ENCODE measurements at places on chromosomes 2 and 18.

DNA sequence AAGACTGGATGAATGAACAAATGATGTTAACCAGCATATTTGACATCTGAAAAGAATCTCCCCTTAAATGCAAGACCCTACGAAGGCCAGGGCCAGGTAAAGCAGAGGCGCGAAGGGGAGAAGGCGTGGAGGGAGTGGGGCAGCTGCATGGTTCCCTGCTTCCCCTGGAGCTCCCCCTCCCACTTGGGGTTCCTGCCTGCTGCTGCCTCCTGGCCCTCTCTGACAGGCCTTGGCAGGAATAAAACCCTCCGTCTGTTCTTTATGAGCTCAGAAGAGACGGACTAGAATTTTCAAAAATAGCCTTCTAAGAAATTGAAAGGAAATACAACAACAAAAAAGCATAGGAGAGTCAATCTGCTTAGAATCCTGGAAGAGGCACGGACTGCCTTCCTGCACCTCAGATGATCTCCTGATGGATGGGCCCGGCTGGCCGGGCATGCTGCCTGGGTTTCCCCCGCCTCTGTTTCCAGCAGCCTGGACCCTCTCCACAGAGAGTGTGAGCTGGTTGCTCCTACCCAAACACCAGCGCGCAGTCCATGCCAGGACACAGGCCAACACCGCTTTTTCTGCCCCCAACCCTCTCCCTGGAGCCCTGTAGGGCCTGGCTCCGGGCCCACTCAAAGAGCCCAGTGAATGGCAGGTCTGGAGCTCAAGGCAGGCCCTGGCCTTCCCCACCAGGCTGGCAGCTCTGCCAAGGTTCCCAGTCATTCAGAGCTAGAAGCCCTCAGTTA lies 23.9 kb downstream of the CFAP65 start:
- peak; percentile 30 for DNase-seq

DNA sequence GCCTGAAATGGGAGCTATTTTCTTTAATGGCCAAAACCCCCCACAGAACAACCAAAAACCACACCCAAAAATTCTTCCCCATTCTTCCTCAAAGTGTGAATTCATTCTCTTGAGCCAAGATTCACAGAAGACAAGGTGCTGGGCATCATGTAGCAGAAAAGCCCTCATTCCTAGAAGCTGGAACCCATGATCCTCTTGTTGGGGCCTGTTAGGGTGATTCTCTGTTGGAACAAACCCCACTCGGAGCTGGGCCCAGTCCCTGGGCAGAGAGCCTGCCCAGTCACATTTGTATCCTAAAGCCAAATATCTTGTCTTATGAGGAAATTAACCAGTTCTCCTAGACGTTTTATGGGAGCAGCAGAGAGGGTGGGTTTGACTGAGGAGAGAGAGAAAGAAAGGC lies 22.8 kb upstream of the VPS4B start:
- no peak for DNase-seq

- no peak for DNase-seq
Observed at GRCh38 chr2:45291296-45291701, 282.0 kb upstream of the SIX2 start.

DNA sequence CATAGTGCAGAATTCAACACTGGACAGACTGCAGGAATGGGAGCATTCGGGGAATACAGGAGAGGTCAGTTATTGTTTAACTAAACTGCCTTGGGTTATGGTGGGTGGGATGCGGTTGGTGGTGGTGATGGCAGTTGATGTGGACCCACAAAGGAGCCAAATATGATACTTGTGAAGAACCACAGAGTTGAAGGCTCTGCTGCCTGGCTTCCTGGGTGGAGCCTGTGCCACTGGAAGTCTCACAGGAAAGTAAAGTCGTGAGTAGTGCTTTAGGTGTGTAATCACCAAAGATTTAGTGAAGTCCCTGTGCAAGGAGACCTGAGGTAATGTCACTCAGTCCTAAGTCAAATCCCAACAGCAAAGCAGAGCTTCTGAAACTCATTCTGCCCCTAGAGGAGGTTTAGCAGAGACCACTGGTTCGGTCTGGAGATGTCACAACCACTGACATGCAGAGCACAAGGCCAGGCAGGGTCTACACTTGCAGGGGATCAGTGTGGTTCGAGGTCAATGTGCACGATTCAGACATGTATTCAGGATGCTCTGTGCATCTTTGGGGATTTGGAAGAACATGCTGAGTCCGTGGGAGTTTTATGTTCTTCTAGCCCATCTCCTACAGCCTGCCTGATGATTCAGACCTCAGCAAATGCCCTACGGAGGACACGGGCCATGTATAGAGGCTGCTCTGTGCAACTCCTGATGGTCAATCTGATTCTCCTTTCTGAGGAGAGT lies 1150.9 kb downstream of the RPIA start:
- DNase-seq, result no peak

DNA sequence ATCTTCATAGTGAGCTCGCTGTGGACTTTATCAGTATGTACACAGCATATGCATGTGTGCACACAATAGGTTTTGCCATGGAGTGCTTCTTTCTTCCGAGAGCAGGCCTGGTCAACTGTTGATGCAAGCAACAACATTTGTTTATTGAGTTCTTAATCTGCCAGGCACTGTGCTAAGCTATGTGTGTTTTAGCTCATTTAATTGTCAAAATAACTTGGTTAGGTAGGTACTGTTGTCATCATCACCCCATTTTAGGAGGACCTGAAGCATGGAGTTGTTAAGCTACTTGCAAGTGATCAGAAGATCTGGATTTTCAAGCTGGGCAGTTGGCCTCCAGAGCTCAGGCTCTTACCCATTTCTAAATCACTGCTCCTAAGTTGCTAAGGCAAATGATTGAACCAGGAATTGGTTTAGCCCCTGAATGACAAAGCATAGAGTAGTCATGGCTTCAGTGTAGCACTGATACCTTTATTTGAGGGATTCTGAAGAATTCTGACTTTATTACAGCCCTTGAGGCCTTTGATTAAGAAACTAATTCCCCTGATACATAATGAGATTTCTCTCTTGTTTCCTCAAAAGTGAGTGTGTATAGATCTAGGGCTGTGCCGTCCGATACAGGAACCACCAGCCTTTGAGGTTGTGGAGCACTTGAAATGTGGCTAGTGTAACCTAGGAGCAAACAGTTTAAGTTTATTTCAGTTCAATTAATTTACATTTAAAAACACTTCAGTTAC lies 132.9 kb downstream of the FMNL2 start:
- DNase-seq, result no peak

GRCh38 chr2:54456612-54457322 lies 640 bp downstream of the SPTBN1 start:
- peak; percentile 51 for DNase-seq

DNA sequence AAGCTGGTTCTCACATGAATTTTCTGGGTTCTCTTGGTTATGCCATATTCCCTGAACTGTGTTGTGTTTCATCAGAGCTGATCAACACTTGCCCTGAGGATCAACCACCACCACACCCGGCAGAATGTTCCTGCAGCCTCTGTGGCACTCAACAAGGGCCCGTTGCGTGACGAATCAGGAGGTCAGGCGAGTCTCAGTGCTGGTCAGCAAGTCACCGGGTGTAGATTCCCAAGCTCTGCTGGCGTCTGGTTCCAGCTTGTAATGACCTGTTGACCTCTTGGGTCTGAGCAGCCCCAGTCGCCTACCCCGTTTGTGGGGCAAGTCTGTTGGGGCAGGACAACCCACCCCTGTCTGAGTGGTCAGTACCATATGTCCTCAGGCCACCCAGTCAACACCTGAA lies 46.0 kb downstream of the ADCY3 start:
- no peak for DNase-seq

- no peak for DNase-seq
Observed at GRCh38 chr18:40670668-40671375, 1284.2 kb upstream of the PIK3C3 start.

DNA sequence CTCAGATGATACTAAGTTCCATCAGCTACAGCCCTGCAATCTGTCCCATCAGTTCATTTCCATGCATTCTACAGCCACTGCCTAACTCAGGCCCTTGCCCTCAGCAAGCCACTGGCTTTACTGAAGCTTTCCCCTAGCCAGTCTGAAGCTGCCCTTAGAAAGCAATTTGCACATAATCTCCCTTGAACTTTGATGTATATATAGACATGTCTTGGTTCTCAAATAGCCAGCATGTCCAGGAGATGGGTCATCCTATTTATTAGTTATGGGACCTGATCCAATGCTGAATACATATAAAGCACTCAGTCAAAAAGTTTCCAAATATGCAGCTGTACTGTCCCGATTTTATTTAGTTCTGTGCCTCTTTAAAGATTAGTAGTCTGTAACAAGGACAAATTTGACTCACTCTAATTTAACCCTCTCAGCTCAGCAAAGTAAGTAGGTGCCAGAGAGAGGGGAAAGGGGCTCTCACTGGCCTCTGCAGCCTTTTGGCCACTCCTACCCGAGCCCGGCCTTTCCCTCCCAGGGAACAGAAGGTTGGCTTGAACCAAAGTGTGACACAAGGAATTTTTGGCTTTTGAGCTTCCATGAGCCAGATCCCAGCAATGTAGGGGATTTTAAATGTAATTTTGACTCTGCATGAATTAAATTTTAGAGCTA lies 70.7 kb downstream of the CCDC93 start:
- no peak for DNase-seq

- DNase-seq, result no peak
Observed at GRCh38 chr2:69721022-69721421, 20.9 kb upstream of the ANXA4 start.

GRCh38 chr18:29147944-29148343 lies 971.0 kb upstream of the CDH2 start:
- DNase-seq, result no peak

DNA sequence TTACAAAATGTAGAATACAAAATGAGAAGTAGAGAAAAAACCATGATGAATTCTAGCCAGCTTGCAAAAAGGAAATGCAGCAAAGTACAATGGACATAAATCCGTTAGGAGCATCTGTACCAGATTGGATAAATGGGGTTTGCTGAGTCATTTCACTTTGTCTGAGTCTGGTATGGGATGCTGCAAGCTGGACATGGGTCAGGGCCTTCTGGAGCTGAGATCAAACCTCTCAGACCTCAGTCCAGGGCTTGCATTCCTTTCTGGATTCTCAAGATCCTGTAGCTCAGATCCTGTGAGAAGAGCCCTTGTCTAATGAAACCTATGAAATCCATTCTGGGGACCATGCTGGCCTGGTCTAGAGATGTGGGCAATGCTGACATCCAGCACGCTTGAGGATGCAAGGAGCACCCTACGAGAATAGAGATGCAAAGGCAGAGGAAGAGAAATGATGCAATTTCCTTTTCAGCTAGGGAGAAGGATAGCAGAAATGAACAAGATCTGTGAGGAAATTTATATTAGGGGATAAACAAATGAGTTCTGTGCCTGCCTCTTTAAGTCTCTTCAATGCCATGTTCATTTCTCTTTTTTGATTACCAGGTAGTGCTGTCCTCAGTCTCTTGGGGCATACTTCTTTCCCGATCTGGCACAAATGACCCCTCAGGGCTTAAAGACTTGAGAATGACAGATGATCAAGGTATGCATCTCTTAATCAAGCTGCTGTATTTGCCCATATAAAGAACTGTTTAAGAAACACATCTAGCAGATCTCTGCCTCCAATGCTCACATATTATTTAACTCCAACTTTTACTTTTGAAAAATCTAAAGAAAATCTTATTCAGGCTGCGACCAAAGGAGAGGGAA lies 230.4 kb downstream of the MEIS1 start:
- no peak for DNase-seq

DNA sequence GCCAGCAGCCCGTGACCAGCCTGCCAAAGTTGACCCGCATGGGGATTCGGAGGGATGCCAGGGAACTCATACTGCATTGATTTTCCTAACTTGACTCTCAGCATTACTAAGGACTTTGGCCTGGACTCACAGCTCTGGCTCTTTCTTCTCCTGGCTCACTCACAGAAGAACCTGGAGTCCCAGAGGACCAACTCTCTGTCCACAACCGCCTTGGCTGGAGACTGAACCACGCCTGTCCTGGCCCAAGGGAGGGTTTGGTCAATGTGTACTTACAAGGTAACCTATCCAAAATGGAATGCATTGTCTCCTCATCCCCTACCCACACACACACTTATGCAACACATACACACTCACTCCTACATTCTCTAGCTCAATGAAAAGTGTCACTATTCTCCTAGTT lies 135.6 kb upstream of the KLHL29 start:
- DNase-seq, result no peak

GRCh38 chr2:135797497-135798274 lies 39.3 kb downstream of the LCT start:
- DNase-seq, result peak; percentile 89

DNA sequence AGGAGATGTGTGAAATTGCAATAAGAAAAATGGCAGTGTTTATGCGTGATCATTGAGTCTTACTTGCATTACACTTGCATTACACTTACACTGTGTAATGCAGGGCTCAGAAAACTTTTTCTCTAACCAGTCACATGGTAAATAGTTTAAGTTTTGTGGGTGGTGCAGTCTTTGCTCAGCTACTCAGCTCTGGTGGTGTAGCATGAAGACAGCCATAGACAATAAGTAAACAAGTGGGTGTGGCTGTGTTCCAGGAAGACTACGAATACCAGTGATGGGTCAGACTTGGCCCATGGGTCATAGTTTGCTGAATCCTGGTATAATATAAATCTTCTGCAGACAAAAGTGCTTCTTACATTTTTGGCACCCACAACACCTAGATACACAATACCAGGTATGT lies 115.6 kb upstream of the CYP1B1 start:
- DNase-seq, result no peak

DNA sequence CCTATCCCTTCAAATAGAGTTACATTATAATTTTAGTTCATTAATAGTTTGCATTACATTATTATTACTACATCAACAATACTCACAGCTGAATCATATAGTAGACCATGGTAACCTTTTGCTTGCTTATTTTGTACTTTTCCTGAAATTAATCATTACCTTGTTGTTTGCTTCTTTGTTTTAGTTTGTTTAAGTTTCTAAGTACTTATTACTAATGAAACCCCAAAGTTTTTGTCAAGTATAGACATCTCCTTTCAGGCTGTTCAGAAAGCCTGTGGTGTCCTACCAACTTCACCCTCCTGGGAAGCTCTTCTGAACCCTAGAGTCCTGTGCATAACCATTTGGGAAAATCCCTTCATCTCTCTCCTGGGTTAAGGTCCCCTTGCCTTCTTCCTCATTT lies 43.5 kb upstream of the LAPTM4A start:
- no peak for DNase-seq

GRCh38 chr2:20322527-20323300 lies 27.9 kb downstream of the PUM2 start:
- DNase-seq, result no peak

DNA sequence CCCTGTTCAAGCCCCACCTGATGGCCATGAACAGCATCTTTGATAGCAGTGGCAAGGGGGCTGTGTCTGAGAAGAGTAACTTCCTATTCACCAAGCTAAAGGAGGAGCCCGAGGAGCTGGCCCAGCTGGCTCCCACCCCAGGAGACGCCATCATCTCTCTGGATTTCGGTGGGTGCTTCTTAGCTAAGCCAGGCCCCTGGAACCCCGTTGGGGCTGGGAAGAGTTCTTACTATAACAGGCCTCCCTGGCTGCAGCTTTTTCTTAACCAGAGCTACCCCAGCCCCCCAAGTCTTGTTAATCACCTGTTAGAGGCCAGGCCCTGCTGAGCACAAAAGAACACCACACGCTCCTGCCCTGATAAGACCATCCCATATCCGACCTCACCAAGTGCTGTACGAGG lies 79.4 kb downstream of the EPAS1 start:
- no peak for DNase-seq

Measured in Peyer's patch (tissue), 4 donors.